Dermis blood vessel endothelial cell (primary cell): ENCODE measurements at places on chromosomes 6 and 20. TPM values are rescaled to one million over a fixed set of nuclear protein-coding genes. Genes with fewer than 3 reads are reported as not detected.

DNA sequence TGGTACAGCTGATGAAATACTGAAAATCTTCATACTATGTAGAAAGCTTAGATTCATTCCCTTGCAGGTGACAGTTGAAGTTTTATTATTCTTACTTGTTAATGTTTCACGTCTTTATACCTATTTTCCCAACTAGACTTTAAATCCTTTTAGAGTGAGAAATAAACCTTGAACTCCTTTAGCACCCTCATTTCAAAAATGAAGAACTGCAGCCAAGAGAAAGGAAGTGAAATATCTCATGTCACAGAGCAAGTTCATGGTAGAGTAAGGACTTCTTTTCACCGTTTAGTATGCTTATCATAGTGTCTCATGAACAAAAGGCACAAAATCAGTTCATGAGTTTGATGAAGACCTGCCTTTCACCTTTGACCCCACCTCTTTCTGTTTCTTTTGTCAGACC lies 38.5 kb downstream of the ORC3 start:
- DNase-seq, result no peak

GRCh38 chr6:40688214-40688761 lies 101.1 kb upstream of the LRFN2 start:
- DNase-seq, result no peak

Gene ZNF334
- 0.34 and 2.8 TPM in 2 replicates for total RNA-seq

Gene PHACTR3
- total RNA-seq, result 0.51 and 1.3 TPM in 2 replicates

Gene SLC18B1
- total RNA-seq, result 7.7 and 11.2 TPM in 2 replicates

DNA sequence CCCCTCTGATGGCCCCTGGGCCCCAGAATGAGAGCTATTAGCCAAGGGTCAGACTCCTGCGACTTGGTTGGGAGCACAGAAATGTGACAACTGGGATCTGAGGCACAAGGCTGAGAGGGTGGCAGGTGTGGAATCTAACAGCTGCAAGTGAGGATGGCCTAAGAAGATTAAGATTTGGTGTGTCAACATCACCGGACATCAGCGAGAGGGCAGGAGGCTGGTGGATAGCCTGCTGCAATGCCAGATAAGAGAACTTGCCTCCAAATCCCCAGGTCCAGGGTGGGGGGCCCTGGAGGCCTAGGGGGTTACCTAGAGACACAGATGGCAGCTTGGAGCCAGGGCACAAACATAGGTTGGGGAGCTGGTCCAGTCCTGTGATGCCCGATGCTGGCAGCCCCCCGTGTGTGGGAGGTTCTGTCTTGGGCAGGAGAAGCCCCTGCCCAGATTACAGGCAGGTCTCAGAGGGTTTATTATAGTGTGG lies 155.8 kb downstream of the GRM4 start:
- no peak for DNase-seq

DNA sequence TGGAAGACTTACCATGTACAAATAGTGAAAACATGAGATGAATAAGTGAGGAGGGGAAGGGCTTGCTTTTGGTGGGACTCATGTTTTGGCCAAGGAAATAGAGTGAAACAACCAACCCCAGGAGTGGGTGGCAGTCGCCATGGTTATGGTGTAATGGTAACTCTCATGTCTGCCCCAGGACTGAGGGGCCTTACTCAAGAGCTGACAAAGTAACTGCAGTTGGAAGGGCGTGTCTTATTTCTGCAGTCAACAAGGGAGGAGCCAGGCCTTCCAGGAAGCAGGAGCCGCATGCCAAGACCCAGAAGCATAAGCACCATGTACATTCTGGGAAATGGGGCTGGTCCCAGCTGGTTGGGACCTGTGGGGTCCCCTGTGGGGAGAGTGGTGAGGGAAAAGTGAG lies 108.5 kb downstream of the UNC5CL start:
- no peak for DNase-seq
